OCI-M1 (cell line): ENCODE measurements at places on chromosomes 16 and 17.

DNA sequence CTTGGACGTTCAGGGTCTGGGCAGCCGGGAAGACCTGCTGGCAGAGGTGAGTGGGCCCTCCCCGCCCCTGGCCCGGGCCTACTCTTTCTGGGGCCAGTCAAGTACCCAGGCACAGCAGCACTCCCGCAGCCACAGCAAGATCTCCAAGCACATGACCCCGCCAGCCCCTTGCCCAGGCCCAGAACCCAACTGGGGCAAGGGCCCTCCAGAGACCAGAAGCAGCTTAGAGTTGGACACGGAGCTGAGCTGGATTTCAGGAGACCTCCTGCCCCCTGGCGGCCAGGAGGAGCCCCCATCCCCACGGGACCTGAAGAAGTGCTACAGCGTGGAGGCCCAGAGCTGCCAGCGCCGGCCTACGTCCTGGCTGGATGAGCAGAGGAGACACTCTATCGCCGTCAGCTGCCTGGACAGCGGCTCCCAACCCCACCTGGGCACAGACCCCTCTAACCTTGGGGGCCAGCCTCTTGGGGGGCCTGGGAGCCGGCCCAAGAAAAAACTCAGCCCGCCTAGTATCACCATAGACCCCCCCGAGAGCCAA, 8.6 kb upstream of the ABCC3 start:
- peak; percentile 86 for DNase-seq

DNA sequence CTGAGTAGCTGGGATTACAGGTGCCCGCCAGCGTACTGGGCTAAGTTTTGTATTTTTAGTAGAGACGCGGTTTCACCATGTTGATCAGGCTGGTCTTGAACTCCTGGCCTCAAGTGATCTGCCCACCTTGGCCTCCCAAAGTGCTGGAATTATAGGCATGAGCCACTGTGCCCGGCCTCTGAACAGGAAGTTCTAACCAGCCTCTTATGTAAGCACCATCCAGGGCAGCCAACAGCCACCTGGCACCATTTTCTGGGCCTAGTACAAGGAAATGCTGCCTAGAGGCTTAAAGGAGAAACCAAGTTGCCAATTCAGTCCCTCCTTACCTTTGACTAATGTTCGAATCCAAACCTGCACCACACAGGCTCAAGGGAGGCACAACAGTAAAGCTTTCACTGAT, 8.5 kb upstream of the SLC39A11 start:
- DNase-seq = no peak

GRCh38 chr16:9922441-9922840, 259.8 kb downstream of the GRIN2A start:
- no peak for DNase-seq

- peak; percentile 56 for DNase-seq
Measured at GRCh38 chr17:9522074-9522473, 53.5 kb downstream of the STX8 start.

DNA sequence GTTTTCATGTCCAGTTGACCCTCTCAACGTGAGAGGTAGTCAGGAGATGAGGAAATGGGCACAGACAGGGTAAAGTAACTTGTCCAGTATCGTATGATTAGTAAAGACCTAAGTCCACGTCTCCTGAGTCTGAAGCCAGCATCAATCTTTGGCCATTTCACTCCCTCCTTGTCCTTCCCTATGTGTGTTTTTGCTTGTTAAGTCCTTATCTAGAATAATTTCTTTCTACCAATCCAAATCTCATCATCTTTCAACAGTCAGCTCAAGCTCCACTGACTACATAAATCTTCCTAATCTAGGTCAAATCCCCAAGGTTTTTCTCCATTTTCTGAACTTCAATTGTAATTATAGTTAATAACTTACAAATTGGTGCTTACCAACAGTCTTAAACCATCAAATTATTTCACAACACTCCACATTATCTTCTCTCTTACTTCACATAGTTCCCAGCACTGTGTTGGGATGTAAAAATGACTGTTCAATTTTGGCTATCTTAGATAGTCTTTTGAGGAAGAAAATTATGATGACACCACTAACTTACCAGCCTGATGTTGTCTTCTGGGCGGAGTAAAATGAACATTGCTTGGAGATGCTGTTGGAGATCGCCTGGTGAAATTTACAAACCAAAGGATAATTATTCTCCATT, 72.3 kb upstream of the CORO6 start:
- DNase-seq = peak; percentile 54

GRCh38 chr17:45305530-45306087, 11.2 kb downstream of the MAP3K14 start:
- DNase-seq = no peak

DNA sequence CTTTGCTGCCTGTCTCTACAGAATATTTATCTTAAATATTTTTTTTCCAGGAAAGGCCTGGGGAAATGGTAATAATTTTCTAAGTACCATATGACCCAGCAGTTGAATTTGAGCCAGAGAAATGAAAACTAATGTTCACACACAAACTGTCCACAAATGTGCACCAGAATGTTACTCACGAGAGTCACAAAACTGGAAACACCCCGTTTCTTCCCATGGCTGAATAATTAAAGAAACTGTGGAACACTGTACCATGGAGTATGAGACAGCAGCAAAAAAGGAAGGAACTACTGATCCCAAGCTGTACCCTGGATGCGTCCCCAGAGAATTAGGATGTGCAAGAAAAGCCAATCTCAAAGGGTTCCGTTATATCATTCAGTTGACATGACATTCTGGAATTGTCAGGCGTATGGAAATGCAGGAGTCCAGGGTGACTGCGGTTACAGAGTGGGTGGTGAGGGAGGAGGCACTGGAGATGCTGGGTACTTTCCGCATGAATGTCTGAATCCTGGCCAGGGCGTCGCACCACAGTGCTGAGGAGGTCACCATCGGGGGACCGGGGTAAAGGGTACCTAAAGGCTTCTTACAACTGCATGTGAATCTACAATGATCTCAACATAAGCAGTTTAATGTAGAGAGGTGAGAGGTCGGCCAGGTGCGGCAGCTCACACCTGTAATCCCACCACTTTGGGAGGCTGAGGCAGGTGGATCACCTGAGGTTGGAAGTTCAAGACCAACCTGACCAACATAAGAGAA, 34.5 kb downstream of the USP22 start:
- DNase-seq = no peak

GRCh38 chr17:22217135-22217534, 524.8 kb downstream of the KCNJ18 start:
- no peak for DNase-seq

DNA sequence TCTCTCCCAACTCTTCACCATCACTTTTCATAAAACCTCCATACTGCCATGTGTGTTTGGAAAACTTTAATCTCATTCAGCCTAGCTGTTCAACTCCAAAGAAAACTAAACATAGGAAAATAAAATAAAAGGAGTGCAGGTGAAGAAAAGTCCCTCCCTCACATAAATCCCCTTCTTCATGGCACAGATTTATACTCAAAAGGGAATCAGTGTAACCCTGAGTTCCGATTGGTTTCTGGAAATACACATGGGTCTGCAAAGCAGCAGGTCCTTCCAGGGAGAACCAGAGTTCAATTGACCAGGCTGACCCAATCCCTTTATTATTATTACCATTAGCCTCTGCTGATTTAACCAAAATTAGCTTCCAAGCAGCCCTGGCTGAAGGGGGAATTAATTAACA, 8.9 kb upstream of the HOXB2 start:
- DNase-seq = no peak

DNA sequence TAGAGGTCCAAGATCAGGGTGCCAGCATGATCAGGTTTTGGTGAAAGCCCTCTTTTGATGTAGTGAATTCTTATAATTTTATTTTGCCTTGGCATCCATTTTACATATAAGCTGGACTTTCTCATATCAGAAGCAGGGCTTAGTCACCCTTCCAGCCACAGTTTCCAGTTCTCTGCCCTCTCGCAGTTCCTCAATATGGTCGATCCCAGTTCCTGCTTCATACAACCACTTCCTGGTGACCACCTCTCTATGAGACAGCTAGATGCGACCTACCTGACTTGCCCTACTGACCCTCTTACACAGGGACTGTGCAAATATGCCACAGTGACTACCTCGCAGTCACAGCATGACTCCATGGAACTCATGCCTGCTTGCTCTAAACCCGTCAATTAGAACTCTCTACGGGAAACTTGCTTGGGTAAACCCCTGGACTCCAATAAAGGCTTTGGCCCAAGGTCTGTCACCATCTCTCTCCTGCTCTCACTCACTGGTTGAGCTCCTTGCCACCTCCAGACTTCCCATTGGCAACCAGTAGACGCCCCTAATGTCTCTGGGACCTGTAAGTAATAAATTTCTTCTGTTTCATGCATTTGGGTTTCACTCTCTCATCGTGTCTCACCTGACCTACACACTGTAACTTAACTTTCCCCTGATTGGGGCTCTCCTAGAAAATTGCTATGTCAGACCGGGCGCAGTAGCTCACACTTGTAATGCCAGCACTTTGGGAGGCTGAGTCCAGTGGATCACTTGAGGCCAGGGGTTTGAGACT, 21.4 kb downstream of the CD300LG start:
- DNase-seq = no peak

DNA sequence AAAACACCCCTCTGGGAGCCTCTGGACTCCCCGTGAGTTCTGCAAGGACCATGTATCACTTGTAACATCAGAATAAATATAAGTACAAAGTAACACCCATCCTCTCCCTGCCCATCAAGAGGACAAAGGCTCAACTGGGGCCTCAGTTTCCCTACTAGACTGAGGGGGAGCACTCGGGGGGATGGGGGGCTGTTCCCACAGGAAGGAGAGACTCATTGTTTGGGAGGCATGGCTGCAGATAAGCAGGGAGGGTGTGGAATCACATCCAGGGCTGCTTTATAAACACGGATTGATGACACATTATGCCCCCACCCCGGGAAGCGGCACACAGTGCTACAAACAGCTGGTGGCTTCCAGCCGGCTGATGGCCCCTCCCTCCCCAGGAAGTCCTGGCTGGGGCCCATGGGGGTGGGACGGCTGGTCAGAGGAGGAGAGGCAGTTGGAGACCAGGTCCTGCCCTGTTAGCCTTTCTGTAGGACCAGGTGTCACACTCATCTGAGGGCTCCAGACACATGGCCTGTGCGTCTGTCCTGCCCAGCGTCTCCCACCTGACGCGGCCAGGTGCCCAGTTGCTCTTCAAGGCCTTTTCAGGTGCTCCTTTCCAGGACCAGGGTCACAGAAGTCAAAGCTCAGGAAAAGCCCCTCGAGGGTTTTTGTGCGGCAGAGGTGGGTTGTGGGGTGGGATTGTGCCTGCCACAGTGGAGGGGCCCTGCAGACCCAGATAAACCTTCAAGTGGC, 1.3 kb upstream of the MPG start:
- peak; percentile 53 for DNase-seq

GRCh38 chr16:49281480-49281842, at the start of gene CBLN1:
Gene CBLN1, minus strand, starts transcription at chr16:49281838. Its CDS starts 373 bp downstream, at chr16:49281465.
- no peak for DNase-seq

GRCh38 chr17:15501793-15502192, 34.4 kb upstream of the CDRT4 start:
- DNase-seq = no peak

GRCh38 chr17:36892112-36892838, 45.0 kb upstream of the LHX1 start:
- no peak for DNase-seq

- no peak for DNase-seq
Measured at GRCh38 chr17:66018786-66019185, 173.1 kb downstream of the CEP112 start.

- no peak for DNase-seq
Measured at GRCh38 chr17:27511168-27511883, 55.1 kb downstream of the KSR1 start.

DNA sequence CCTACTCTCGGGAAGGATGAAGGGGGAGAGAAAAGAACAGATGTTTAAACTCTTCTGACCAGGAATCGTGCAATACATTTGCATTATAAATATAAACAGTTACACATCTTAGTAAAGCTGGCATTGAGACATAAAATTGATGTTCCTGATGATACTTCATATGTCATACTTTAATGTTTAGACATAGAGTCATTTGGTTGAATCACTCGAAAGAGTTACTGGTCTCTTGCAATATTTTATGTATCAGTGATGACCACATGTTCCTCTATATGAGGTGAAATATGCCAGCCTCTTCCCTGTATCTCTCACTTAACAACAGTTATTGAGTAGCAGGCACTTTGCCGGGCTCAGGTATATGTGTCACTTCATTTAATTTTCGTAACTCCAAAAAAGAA, 49.7 kb upstream of the PMFBP1 start:
- DNase-seq = no peak
